ENCODE measurements at places on chromosomes 7 and 10. TPM values are rescaled to one million over a fixed set of nuclear protein-coding genes. Genes with fewer than 3 reads are reported as not detected.

DNA sequence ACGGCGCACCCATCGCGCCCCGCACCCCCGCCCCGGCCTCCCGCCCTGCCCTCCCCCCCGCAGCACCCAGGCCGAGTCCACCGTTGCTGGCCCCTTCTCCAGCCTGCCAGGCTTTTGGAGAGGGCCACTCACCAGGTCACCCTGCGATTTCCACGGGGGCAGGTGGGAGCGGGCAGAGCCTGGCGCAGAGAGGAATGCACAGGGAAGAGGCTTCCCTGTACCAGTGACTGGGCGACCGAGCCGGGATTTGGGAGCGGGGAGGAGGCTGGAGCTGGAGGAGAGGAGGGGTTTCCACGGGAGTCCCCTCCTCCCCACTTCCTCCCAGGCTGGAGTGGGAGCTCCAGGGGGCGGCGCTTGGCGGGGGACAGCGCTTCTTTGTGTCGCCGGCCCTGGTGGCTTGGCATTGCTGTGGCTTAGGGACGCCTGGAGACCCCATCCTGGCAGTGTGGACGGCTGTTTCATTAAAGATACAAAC lies 19.3 kb downstream of the TCAF1 start:
- H3K27ac ChIP-seq = peak overlapping the region; percentile 71
- H3K27me3 ChIP-seq = no peaks in the 10 kb centered on the region
- H3K4me3 ChIP-seq = peak overlapping the region; percentile 62
- H3K36me3 ChIP-seq = no peaks in the 10 kb centered on the region
- DNase-seq = no peak
- no peaks in the 10 kb centered on the region for H3K4me1 ChIP-seq

- H3K27me3 ChIP-seq = no peaks in the 10 kb centered on the region
Measured at GRCh38 chr10:132192991-132193665, 6.4 kb downstream of the DPYSL4 start.

GRCh38 chr7:98058186-98058585 lies 48.5 kb upstream of the LMTK2 start:
- no peaks in the 10 kb centered on the region for H3K36me3 ChIP-seq
- DNase-seq = no peak
- H3K27me3 ChIP-seq = no peaks in the 10 kb centered on the region
- no peaks in the 10 kb centered on the region for H3K4me1 ChIP-seq
- no peak overlapping the region for H3K27ac ChIP-seq
- no peak overlapping the region for H3K4me3 ChIP-seq

DYNC1I1 gene
- total RNA-seq = 5.7 TPM

DNA sequence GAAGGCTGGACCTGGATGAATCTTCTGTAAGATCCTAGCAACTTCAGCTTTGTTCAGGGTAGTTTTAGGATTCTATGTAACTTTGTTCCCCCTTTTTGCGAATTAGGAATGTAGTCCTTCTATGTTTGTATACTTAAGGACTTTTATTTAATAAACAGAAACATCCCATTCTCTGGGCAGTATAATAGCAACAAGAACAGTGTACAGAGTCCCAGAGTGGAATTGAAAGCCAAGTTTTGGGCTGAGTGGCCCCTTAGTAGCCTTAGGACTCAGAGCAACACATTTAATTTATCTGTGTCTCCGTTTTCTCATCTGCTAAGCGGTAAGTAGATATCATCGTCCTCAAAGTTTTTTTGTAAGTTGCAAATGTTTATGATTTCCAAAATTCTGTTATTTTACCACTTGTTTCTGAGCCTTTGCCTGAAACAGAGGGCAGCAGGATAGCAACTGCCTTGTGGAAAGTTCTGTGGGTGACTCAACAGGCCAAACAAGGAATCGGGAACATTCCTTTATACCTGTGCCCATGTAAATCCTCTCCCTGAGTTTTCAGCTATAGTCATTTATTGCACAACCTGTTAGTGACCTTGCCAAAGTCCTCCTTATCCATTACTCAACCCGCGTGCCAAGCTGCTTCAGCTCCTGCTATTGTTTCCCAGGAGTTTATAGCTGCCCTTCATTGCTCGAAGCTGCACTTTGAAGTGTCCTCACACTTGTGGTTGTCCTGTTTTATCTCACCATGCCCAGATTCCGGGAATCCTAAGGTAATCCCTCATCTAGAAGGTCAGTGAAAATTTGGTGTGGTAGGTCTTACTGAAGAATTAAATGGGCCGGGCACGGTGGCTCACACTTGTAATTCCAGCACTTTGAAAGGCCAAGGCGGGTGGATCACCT lies 199.1 kb upstream of the AHR start:
- H3K27me3 ChIP-seq = no peaks in the 10 kb centered on the region
- peak; percentile 53 for DNase-seq
- H3K36me3 ChIP-seq = no peaks in the 10 kb centered on the region
- H3K4me3 ChIP-seq = no peak overlapping the region
- H3K4me1 ChIP-seq = no peaks in the 10 kb centered on the region
- H3K27ac ChIP-seq = peak overlapping the region; percentile 70

DNA sequence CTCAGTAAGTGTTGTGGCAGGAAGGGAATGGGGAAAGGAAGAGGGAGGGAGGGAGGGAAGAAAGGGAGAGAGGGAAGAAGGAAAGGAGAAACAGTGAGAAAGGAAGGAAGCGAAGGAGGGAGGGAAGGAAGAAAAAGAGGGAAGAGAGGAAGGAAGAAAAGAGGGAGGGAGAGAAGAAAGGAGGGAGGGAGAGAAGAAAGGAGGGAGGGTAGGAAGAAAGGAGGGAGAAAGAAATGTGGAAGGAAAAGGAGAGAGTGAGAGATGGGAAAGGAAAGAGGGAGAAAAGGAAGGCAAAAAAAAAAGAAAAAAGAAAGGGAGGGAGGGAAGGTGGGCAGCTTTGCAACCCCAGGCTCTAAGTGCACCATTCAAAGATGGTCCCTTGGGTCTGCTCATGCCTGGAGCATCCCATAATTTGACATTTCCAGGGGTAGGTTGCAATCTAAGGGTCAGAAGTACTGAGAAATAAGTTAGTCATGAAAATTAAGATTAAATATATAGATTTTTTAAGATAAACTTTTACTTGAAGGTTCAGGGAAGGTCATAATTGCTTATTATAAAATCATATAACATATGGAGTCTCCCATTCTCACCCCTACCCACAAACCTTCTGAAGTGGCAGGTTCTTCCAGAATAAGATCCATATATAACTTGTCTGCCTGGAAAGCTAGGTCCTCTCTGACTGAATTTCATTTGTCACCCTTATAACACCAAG lies 249.2 kb downstream of the PLXNA4 start:
- no peak overlapping the region for H3K27ac ChIP-seq
- no peaks in the 10 kb centered on the region for H3K36me3 ChIP-seq
- H3K4me3 ChIP-seq = no peak overlapping the region
- H3K4me1 ChIP-seq = no peaks in the 10 kb centered on the region

GRCh38 chr7:47704936-47705335 lies 123.0 kb upstream of the TNS3 start:
- H3K4me3 ChIP-seq = no peak overlapping the region
- no peaks in the 10 kb centered on the region for H3K36me3 ChIP-seq
- no peaks in the 10 kb centered on the region for H3K27me3 ChIP-seq
- no peaks in the 10 kb centered on the region for H3K4me1 ChIP-seq

PALD1 gene
- total RNA-seq = 7.5 TPM

NANOS1 gene
- 3.7 TPM for total RNA-seq

- DNase-seq = no peak
- no peak overlapping the region for H3K4me3 ChIP-seq
- no peak overlapping the region for H3K27ac ChIP-seq
- no peaks in the 10 kb centered on the region for H3K4me1 ChIP-seq
Measured at GRCh38 chr10:116133634-116134033, 139.4 kb downstream of the GFRA1 start.

DNA sequence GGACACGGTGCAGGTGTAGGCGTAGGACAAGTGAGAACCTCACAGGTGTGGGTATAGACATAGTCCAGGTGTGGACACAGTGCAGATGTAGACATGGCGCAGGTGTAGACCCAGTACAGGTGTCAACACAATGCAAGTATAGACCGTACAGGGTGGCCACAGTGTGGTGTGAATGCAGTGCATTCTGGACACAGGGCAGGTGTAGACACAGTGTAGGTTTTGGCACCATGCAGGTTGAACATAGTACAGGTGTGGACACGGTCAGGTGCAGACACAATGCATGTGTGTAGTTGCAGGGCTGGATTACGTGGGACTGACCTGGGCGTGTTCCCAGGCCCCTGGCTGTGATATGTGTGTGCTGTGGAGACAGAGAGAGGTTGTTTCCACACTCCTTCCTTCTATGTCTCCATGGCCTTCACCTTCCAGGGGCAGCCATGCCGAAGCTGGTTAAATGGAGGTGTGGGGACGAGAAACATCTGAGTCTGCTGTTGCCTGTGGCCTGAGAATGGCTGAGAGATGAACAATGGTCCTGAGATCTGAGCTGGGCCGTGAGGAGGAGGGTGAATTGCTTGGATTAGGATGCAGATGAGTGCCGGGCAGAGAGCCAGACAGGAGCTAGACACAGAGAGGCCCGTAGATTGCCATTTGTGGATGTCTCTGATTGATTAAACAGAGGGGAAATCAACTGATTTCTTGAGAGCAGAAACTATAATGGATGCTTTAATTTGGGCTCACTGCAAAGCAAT lies 343.9 kb upstream of the SHH start:
- DNase-seq = no peak
- H3K4me3 ChIP-seq = no peak overlapping the region
- no peaks in the 10 kb centered on the region for H3K4me1 ChIP-seq
- no peak overlapping the region for H3K27ac ChIP-seq
- H3K36me3 ChIP-seq = no peaks in the 10 kb centered on the region
- H3K27me3 ChIP-seq = no peaks in the 10 kb centered on the region

SYCE1 gene
- 5.4 TPM for total RNA-seq

PRTFDC1 gene
- 2.6 TPM for total RNA-seq

DNA sequence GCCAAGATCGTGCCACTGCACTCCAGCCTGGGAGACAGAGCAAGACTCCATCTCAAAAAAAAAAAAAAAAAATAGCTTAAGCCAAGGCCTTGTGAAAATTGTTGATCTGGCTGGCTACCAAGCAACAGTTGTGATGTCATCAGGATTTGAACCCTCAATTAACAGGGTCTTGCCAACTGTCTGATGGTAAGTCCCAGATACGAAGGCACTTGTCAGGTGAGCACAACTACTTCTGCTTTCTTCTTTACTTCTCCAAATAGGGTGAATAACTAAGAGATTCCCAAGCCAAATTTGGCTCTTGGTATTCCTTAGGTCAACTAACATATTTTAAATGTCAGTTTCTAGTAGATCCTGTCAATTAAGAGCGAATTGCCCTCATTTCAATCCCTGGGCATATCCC lies 47.4 kb downstream of the ANKRD61 start:
- H3K27me3 ChIP-seq = no peaks in the 10 kb centered on the region
- no peak overlapping the region for H3K27ac ChIP-seq
- DNase-seq = no peak
- no peak overlapping the region for H3K4me3 ChIP-seq

- no peak for DNase-seq
- peaks cover 7% of the 10 kb centered on the region for H3K4me1 ChIP-seq
- H3K27me3 ChIP-seq = no peaks in the 10 kb centered on the region
- no peaks in the 10 kb centered on the region for H3K36me3 ChIP-seq
- no peak overlapping the region for H3K4me3 ChIP-seq
Measured at GRCh38 chr10:80168679-80169380, 36.3 kb downstream of the PLAC9 start.

VSTM2A gene
- total RNA-seq = not detected

VGF gene
- total RNA-seq = not detected
